Stimulated activated CD8-positive, alpha-beta memory T cell treated with anti-CD3 and anti-CD28 coated beads, Interleukin-7, amount 100 ng/mL, for 48 hours (primary cell): ENCODE measurements at places on chromosomes 16 and 17.

DNA sequence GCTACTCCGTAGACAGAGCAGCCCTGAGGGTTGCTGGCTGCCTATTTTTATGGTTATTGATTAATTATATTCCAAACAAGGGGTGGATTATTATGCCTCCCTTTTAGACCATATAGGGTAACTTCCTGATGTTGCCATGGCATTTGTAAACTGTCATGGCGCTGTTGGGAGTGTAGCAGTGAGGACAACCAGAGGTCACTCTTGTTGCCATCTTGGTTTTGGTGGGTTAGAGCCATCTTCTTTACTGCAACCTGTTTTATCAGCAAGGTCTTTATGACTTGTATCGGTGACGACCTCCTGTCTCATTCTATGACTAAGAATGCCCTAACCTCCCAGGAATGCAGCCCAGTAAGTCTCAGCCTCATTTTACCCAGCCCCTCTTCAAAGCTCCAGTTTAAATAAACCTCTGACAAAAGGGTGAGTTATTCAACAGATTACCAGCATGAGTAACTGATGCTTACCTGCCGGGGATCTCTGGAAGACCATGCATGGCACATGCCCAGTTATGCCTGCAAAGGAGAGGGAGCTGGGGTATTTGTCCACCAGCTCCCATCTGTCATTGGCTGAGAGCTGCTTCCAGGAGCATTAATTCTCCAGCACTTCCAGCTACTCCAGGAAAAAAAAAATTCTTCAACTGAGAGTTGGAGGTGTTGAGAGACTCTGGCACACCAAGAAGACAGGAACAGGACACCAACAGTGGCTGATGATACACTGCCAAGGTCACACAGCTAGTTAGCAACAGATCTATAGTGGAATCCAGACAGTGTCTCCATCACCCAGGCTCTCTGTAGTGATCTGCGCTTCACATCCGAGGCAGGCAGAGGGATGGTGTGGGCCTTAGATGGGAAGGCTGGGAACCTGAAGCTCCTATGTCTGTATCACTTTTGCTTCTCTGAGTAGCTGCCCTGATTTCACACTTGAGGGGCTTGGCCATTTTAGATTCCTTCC, 36.6 kb upstream of the IL21R start:
- no peak for DNase-seq

- DNase-seq = no peak
Observed at GRCh38 chr16:11805556-11805955, 8.5 kb upstream of the ZC3H7A start.

GRCh38 chr16:68636064-68636560, 9.0 kb upstream of the CDH3 start:
- DNase-seq = no peak

DNA sequence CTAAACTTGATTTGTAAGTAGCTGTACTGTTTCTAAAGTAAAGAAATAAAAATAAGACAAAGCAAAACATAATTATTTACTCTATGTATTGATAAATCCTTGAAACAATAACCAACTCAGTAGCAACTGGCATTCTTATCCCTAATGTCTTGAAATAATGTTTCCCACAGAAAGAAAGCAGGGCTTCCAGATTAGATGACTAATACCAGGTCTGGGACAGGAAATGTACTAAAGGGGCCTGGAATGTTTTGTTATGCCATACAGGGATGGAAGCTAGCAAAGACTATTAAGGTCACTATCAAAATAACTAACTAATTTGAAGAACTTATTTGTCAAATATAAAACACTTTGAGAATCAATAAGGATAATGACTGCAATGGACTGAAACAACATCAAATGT, 82.1 kb downstream of the CFDP1 start:
- DNase-seq = no peak

GRCh38 chr17:51540151-51540550, 279.8 kb downstream of the UTP18 start:
- DNase-seq = no peak

GRCh38 chr16:84526794-84527531, 22.5 kb upstream of the MEAK7 start:
- DNase-seq = no peak

- no peak for DNase-seq
Observed at GRCh38 chr17:40105861-40106759, 5.7 kb upstream of the NR1D1 start.

GRCh38 chr16:28974007-28974436, 556 bp upstream of the SPNS1 start:
- DNase-seq = no peak

DNA sequence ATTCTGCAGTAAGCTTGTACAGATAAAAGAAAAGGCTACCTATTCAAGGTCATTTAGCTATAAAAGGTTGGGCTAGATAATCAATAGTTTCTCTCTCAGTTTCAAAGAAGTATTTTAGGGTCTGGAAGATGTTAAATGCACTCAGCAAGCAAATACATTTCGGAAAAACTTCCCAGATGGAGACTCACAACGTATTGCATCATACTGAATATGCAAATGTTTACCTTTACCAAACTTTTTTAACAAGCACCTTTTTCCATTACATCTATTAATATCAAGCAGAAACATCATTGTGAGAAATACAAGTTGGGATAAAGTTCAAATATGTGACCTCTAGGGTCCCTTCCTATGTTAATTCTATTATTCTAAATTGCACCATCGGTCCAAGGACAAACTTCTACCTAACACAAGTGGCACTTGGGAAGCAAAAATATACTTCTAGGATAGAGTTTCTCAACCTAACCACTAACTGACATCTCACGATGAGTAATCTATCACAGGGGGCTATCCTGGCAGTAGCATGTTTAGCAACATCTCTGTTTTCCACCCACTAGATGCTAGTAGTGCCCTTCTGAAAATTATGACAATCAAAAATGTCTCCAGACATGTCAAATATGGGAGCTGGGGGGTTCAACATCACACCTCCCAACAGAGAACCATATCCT, 14.5 kb downstream of the KANSL1 start:
- DNase-seq = no peak
